ENCODE measurements at places on chromosomes 7 and 10.

DNA sequence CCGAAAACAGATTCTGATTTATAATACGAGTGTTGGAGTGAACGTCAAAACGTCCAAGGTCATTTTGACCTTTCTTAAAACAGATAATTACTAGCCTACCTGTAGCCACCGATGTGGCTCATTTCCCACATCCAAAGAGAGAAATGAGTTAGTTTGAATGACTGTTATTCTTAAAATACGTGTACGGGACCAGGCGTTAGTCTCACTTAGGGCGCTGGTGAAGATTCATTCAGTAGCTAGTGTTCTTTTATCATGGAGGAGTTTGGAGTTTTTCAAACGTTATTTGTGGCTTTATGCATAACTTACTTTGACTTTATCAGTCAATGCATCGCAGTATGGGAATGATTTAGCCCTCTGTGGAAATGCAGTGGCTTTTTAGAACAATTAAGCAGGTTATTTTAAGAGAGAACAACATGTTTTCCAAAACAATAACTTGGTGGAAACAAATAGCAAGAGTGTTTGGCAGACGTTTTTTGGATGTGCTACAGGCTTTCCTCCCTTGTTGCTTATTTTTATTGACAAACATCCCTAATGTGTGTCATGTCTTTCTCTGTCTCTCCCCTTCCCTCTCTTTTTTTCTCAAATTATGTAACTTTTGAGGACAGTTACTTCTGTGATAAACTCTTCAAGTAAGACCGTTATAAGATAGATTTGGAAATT, 1.6 kb downstream of the BICC1 start:
- DNase-seq, result no peak

DNA sequence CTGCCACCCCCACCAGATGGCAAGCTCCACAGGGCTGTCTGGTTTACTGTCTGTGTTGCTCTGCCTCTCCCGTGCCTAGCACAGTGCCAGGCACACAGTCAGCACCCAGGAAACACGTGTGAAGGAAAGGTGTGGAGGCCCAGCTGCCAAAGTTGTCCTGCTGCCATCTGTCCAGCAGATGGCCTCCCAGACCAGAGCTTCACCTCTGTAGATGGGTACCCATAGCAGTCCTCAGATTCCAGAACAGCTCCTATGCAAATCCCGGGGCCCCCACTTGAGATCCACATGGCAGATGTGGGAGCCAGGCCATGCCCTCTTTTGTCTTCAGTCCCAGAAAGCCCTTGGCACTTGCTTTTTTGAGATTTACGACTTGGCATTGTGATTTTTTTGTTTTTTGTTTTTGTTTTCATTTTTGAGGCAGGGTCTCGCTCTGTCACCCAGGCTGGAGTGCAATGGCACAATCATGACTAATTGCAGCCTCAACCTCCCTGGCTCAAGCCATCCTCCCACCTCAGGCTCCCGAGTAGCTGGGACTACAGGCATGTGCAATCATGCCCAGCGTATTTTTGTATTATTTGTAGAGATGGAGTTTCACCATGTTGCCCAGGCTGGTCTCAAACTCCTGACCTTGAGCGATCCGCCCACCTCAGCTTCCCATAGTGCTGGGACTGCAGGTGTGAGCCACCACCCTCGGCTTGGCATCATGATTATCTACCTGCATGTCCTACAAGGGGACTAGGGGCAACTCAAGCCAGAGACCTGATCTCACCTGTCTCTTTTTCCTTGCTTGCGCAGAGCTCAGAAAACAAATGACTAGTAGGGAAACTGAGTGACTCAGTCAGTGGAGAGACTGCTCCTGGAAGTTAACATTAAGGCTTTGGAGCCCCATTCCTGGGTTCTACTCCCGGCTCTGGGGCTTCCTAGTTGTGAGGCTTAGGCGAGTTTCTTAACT, 16.9 kb upstream of the PALD1 start:
- peak; percentile 73 for DNase-seq

- no peak for DNase-seq
These were observed 15.4 kb downstream of the NAMPT start for GRCh38 chr7:106269254-106269961.

GRCh38 chr10:117647306-117647705, 104.8 kb downstream of the EMX2 start:
- DNase-seq, result no peak

DNA sequence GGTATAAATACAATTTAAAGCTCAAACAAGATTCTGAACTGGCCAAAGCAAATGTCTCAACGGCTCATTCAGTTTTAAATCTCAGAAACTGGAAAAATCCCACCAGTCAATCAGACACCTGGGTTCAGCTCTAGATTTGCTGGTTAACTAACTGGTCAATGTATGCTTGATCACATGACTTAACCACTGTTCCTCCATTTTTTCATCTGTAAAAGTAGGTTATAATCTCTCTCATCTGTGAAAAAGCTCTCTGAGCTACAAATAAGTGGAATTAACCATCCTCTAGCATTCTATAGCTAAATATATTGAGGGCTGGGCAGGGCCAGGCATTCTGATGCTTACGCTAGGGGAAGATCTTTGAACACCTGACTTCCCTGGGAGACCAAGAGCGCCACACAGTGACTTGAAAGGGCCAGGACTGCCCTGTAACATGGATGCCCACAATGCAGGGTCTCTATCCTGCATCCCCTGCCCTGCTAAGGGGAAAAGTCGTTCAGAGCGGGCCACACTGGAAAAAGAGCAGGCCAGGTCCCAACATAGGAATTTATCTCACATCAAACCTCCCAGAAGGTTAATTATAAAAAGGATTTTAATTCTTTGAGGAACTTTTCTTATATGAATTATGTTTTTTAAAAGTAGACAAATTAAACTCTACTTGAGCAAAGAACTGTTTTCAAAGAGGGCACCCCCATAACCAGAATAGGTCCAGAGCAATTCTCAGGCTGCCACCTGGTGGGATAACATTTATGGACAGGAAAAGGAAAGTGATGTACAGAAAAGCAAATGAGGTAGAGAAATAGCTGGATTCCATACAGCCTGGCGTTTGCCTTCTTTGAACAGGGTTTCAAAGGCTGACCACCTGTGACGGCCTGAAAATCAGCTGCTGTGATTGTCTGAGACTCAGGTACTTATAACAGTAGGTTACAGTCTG, 1.8 kb downstream of the RP9 start:
- peak; percentile 80 for DNase-seq

DNA sequence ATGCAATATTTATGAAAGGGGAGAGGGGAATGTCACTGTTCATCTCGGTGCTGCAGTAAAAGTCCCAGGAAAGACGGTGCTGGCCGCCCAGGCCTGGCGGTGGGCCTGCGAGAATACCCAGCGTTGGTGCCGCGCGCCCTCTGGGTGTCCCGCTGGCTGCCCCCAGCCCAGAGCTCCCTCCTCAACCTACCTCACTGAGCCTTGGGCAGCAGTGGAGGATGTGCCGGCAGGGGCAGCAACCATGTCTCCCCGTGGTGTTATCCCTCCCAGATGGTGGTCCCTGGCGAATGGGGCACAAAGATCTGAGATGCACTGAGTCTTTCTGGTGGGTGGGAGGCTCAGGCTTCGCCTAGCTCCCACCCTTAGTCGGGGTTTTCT, 9.5 kb upstream of the TLX1 start:
- no peak for DNase-seq

DNA sequence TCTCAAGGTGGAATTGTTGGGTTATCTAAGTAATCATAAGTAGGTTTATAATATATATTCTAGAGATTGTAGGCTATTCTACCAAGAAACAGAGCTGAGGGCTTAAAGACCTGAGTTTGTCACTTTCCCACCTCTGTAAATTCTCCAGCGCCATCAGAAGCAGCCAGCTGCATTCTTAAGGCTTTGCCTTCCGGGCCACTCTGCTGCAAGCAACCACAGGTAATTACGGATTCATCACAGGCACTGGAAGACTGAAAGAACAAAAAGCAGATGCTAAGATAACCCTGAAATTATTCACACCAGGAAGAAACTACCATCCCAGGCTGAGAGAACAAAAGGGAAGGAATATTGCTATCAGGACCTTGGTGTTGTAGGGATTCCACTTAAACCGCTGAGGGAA, 137.8 kb upstream of the JCAD start:
- no peak for DNase-seq

DNA sequence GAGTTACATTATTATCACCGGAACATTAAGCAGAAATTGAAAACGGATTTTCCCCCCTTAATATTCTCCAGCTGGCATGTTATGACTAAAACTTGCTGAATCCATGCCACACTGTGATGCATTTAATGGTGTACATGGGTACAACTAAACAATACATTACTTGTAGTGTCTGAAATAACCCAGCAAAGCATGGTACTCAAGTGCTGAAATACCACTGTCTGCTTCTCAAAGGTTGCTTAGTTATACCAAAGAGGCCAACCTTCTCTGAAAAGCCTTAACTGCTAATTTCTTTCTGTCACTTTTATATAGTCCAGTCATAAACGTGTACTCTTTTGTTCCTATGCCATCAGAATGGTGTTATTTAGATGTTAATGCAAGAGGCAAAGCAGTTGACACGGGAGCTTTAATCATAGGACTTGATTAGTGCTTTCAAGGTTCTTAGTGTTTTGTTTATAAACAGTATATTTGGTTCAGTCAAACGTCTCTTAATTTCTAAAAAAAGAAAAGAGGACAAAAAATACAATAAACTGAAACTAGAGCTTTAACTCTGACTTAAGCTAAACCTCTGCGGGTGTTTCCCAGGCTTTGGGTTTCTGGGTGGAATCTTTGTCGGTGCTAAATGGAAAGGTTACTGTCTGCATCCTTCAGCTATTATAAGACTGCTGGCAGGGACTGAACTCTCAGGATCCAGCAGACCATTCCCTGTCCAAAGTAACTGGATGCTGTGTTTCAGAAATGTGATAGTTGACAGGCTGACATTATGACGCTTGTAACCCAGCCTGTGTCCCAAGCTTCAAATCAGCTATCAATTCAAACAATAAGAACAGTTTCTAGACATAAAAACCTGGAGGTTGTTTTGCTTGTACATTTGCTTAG, 202.6 kb downstream of the PPP1R3A start:
- no peak for DNase-seq

GRCh38 chr7:66768865-66769832, 28.6 kb downstream of the RABGEF1 start:
- DNase-seq, result no peak

DNA sequence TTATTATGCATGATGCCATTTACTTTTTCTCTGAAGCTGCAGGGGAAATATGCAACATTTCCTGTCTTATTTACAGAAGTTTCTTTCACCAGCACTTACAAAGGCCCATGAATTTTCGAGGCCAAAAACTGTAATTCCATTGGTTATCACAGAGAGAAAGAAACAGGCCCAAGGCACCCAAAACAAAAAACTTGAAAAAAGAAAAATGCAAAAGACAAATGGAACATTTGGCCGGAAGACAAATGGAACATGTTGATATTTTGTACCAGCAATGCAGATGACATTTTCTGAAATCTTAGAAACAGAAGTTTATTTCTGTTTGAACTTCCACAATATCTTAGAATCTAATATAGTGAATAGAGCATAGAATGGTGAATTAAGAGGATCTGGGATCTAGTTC, 56.3 kb upstream of the PNLIP start:
- no peak for DNase-seq

DNA sequence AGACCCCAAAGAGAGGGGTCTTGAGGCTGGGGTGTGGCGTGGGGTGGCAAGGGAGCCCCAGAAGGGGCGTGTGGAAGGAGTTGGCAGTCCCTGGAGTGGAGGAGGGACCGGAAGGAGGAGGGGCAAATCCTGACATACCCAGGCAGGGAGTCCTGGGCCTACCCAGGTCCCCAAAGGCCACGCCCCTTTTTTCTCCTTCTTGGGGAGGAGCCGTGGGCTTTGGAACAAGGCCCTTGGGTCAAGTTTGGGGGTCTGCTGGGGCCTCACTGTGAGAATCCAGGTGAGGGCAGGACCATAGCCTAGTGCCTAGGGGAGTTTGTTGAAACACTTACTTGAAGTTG, 1.2 kb upstream of the SMARCD3 start:
- DNase-seq, result peak; percentile 88

- no peak for DNase-seq
These were observed 69.0 kb downstream of the PARD3 start for GRCh38 chr10:34746094-34746493.

GRCh38 chr10:80996615-80997193, 459.0 kb downstream of the SH2D4B start:
- DNase-seq, result no peak

- DNase-seq, result no peak
These were observed 27.4 kb upstream of the HSPA12A start for GRCh38 chr10:116769791-116770190.

DNA sequence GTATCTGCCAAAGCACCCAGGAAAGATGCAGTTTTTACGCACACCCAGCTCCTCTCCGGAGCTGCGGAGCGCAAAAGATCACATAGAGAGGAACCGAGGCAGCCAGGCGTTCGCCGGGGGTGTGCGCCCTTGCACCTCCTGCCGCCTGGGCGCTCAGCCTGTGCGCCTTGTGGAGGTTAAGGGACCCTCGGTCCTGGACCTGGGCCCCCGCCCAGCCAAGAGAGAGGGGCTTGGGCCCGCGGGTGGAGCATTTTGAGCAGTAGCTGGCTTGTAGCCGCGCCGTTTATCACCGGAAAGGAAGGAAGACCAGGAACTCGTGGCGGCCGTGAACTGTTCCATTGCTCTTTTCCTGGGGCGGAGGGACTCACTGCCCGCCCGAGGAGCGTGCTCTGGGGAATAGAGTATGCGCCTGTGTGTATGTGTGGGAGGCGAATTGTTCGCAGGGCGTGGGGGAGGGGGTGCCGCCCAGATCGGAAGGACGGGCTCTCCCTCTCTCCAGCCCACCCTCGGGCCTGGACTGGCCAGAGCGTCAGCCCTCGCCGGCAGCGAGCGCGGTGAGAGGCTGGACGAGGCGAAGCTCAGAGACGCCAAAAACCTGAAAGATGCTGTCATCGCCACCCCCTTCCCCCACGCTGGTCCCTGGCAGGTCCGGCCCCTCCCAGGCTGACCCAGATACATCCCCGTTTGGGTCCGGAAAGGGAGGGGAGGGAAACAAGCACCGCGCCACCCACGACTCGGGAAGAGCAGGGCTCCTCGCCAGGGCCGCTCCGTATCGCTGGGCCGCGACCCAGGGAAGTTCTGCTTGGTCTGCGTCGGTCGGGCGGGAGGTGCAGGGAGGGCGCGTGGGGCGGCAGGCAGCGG, 1.2 kb upstream of the WNT2 start:
- DNase-seq, result no peak

DNA sequence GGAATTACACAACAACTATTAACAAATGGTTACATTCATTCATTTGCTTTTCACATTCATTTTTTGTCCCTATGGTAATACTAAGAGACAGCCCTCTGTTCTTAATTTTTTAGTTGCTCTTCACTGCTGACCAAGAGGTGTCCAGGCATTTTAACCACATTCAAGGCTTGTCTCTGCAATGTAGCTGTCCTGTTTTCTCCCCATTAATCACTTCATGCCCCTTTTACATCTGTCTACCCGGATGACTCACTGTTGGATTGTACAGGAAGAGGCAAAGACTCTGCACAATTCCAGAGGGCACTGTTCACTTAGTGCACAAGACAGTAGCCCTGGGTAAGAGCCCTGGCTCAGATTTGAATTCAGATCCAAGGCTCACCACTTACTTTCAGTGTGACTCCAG, 168.5 kb downstream of the NOC3L start:
- DNase-seq, result peak; percentile 48

GRCh38 chr7:156654511-156655234, 14.1 kb downstream of the RNF32 start:
- no peak for DNase-seq
